ENCODE measurements at places on chromosomes 1 and 21.

DNA sequence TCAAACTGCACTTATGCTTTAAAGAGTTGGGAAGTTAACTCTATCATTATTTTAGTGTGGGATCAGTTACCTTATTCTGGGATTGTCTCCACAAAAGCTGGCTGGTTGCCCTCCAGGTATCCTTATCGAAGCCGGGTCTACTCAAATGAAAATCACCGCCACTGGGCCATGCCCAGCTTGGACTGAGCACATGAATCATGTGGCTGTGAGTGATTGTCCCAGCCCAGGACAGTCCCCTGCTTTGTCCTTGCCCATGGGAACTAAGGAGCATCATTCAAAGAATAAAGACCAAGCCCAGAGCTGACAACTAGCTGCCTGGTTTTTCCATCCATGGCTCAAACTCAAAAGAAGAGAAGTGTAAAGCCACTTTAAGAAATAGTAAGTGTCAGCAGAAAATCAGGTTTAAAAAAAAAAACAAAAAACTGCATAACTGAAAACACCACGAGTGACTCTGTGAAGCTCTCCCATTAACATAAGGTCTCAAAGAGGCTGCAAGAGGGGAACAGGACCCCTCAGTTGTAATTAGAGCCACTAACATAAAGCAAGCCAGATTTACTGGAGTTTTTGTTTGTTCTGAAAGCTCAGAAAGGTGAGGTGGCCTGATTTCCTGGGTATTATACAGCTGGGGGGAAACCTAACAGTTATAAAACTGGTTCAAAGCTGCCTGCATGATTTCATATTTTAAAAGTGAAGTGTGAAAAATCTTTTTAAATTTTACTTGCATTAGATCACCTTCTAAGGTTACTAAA, 91.5 kb downstream of the KIF14 start:
- DNase-seq = no peak

DNA sequence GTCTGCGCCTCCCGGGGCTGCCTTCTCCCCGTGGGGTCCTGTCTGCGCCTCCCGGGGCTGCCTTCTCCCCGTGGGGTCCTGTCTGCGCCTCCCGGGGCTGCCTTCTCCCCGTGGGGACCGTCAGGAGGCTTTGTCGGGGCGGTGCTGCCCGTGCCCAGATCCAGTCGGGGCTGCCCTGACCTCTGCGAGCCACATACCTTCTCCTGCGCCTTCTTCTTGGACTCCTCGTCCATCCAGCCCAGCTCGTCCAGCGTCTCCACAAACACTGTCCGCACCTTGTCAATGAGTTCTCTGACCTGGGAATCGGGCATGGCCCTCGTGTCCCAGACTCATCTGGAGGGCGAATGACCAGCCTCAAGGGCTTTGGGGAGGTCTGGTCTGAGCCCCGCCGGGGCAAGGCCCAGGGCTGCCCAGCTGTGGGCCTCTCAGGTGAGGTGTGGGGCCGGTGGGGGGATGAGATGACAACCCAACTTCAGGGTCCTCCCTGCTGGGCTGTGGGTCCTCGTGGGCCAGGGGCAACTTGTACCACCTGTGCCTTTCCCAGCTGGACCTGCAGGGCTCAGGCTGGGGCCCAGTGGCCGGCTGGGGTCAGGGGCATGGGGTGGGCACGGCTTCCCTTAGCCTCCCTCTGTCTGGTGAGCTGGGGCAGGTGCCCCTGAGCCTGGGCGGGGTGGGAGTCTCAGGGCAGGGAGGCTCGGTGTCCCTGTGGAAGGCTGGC, 9.4 kb downstream of the PRXL2B start:
- DNase-seq = no peak

GRCh38 chr1:226108935-226109828, 46.7 kb downstream of the H3-3A start:
- DNase-seq = no peak

GRCh38 chr1:230504310-230504709, 78.2 kb upstream of the PGBD5 start:
- no peak for DNase-seq

Measured in DMS 273 treated with DMSO at 0.1 percent for 48 hours (cell line).